ENCODE measurements at places on chromosomes 12 and 14.
A peak's percentile ranks its signal among the peaks of the same experiment; 100 is the strongest.

GRCh38 chr12:53067993-53068770, 11.0 kb downstream of the SPRYD3 start:
- DNase-seq, result no peak

- DNase-seq, result no peak
Measured at GRCh38 chr12:62854024-62854423, 80.9 kb downstream of the PPM1H start.

- no peak for DNase-seq
Measured at GRCh38 chr14:96905825-96906224, 108.6 kb downstream of the VRK1 start.

GRCh38 chr14:75259510-75259855, 19.1 kb upstream of the FOS start:
- peak; percentile 41 for DNase-seq

- no peak for DNase-seq
Measured at GRCh38 chr12:29242921-29243431, 93.9 kb downstream of the FAR2 start.

GRCh38 chr12:79557690-79558315, 133.0 kb downstream of the PAWR start:
- DNase-seq, result no peak

GRCh38 chr14:104142136-104142945, 4.0 kb downstream of the KIF26A start:
- DNase-seq, result no peak

DNA sequence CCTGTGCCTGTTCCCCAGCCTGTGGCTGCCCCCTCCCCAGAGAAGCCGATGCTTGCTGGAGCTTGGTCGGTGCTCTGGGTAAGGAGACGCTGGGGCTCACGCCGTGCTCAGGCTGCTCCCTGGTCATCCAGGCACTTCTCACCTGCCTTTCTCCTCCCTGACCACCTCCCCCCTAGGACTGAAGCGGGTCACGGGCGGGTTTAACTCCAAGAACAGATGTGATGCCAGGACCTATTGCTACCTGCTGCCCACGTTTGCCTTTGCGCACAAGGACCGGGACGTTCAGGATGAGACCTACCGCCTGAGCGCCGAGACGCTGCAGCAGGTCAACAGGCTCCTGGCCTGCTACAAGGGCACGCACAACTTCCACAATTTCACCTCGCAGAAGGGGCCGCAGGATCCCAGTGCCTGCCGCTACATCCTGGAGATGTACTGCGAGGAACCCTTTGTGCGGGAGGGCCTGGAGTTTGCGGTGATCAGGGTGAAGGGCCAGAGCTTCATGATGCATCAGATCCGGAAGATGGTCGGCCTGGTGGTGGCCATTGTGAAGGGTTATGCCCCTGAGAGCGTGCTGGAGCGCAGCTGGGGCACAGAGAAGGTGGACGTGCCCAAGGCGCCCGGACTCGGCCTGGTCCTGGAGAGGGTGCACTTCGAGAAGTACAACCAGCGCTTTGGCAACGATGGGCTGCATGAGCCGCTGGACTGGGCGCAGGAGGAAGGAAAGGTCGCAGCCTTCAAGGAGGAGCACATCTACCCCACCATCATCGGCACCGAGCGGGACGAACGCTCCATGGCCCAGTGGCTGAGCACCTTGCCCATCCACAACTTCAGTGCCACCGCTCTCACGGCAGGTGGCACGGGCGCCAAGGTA, 8.4 kb upstream of the EP400 start:
- no peak for DNase-seq

- no peak for DNase-seq
Measured at GRCh38 chr14:90986510-90986909, 73.9 kb downstream of the RPS6KA5 start.

- no peak for DNase-seq
Measured at GRCh38 chr12:47881826-47882427, 22.9 kb downstream of the VDR start.

- no peak for DNase-seq
Measured at GRCh38 chr12:58140395-58140794, 199.0 kb downstream of the ATP23 start.

DNA sequence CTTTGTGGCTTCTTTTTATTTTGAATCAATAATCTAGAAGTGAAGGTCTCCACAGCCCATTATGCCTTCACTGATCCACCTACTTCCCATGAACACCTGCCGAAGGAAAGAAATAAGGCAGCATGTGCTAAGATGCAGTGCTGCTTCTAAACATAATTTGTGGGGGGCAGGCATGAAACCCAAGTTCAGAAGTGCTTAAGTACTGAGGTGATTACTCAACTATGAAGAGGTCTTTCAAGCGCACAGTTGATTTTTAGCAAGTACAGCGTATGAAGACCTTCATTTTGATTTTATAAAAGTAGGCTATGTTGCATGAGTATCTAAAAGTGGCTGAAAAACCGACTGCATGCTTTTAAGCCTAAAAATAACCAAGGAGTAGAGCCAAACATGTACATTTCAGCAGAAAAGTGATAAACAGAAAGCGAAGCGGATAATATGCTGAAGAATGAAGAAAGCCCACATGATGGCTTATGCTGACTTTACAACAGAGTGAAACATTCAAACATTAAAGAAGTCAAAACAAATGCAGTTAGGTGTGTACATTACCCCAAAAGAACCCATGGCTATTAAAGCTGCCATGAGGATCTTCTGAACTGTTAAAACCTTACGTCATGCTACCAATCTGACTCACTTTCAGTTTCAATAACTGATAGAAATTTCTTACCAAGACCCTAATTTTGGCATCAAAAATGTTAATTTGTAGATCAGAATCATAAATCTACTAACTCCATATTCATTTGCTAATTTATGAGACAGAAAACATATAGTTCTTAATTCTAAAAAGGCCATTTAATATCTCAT, 29.3 kb downstream of the KICS2 start:
- no peak for DNase-seq

DNA sequence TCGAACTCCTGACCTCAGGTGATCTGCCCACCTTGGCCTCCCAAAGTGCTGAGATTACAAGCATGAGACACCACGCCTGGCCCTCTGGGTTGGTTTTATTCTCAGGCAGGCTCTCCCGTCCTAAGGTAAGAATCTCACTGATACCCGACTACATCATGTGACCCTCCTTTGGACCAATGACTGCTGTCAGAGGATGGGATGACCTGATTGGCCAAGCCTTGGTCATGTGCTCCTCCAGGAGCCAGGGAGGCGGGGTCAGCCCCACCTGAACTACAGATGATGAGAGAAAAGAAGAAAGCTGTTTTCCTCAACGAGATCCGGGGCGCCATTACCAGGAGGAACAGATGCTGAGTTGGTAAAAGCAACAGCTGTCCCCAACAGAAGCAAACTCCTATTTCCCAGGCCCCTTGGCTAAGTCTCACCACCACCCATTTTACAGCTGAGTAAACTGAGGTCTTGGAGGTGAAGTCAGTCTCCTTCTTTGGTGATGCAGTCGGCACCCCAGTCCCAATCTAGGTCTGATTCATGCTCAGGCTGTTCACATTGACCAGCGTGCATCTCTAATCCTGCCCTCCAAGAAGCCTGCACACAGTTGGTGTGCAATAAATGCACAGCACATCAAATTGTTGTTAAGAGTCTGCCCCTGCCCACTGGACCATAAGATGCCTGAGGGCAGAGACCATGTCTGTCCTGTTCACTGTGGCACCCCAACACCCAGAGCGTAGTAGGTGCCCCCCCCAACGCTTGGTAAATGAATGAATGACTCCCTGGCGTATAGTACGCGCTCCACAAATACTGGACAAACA, 118.8 kb downstream of the SCARB1 start:
- peak; percentile 27 for DNase-seq
